Left hindlimb (tissue), 1 donor: ENCODE measurements at places on chromosomes 4 and X.

DNA sequence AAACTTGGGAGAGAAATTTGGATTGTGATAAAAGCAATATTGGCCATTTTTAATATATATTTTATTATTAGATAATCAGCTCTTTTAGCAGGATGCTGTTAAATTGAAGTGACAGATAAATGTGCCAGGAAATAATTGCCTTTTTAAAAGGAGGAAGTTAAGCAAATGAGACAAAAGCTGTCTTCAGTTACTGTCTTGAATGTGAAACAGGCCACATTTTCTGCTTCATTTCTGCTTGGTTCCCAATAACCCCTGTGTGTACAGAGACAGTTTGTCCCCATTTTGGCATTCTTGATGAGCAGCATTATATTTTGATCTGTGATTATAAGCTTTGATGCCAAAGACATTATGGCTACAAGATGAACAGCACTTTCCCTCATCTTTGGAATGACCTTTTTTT, 953 bp downstream of the EPGN start:
- DNase-seq = no peak

DNA sequence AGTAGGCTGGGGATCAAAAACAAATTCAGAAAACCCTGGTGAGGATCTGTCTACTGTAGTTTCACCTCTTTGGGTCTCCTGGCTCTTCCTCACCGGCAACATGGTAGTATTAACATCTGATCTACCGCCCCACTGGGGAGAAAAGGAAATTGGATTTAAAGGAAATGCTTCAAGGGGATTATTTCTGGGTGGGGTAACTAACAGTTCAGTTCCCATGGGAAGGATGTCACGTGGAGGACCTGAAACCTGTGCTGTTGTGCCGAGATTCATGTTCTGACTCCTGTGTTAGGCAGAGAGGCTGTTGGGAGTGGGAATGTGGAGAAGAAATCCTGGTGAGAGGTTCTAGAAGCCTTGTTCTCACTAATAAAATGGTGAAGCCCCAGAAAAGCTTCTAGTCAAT, 254.4 kb downstream of the BCOR start:
- DNase-seq = no peak

DNA sequence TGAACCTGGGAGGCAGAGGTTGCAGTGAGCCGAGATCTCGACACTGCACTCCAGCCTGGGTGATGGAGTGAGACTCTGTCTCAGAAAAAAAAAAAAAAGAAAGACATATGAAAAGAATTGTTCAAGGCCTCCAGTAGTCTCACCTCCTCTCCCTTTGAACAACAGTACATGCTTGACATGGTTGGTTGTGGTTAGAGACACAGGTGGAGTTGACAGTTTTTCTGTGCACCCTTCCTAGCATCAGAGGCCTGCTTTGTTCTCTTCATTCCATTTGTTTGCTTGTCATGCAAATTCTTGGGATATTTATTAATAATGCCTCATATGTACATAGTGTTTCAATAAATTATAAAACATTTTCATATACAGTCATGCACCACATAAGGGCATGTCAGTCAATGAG, 18.3 kb upstream of the PDCL2 start:
- DNase-seq = no peak

DNA sequence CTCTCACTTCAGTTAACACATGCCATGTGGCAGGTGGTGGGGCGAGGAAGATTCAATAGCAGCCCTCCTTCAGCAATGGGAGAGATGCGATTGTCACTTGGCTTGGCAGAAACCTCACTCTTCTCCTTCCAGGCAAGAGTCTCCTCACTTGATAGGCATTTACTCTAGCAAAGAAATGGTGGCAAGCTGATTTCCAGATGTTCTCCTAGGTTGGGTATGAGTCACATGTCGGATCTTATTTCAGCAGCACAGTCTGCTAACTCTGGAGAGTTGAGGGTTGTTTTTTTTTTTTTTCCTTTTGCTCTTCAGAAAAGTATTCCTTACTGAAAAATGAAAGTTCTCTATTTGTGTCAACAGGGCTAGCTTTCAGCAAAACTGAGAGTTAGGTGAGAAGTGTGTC, 119.5 kb upstream of the CHRDL1 start:
- no peak for DNase-seq

GRCh38 chr4:156773648-156774357, 197.8 kb downstream of the PDGFC start:
- no peak for DNase-seq

DNA sequence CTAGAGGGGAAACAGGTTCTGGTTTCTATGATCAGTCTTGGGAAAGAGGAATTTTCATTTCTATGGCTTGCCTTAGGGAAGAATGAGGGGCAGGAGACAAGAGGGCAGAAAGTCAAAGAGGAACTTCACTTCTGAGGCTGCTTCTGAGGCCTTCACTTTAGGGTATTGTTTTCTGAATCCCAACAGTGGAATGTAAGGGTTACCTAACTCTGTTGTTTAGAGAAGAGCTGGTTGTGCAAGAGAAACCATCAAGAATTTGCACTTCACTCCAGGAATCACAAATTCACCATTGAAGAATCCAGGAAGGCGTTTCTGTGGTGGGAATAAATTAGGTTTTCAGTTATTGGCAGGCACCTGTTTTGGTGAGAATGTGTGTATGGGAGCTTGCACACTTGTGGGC, 126.7 kb upstream of the AMOT start:
- DNase-seq = no peak

GRCh38 chr4:48420144-48420543, 63.0 kb upstream of the SLC10A4 start:
- no peak for DNase-seq

DNA sequence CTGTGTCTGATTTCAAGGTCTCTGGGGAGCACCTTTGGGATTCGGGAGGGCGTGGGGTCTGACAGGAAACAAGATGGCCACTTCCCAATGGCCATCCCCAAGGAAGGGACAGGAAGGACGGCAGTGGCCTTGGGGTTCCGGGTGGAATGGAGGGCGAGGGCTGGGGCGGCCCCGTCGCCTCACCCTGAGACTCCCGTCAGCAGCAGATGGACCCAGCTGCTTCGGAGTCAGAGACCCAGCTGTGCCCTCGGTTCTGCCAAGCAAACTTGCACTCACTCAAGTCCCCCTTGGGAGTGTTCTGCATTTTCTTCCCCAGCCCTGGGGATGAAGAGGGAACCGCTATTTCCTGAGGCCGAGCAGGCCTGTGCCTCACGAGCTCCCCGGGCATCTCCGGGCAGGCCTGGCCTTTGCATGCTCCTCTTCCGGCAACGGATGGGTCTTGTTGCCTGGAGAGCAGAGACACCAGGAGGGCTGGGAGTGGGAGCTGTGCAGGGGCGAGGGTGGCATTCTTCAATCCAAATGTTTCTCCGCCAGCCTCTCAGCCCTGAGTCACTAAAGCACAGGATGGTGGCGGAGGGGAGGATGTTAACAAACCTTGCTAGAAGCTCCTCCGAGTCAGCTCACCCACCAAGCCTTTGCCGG, 6.8 kb upstream of the DUSP9 start:
- DNase-seq = no peak
